ENCODE measurements at places on chromosomes 13 and 19.

- DNase-seq = no peak
Observed at GRCh38 chr13:49256841-49257240, 9.1 kb downstream of the CDADC1 start.

GRCh38 chr13:21872795-21873194, 201.9 kb downstream of the FGF9 start:
- DNase-seq = no peak

GRCh38 chr19:19140476-19140875, 2.2 kb upstream of the TMEM161A start:
- no peak for DNase-seq

GRCh38 chr19:16544473-16545231, 2.4 kb upstream of the CHERP start:
- no peak for DNase-seq

DNA sequence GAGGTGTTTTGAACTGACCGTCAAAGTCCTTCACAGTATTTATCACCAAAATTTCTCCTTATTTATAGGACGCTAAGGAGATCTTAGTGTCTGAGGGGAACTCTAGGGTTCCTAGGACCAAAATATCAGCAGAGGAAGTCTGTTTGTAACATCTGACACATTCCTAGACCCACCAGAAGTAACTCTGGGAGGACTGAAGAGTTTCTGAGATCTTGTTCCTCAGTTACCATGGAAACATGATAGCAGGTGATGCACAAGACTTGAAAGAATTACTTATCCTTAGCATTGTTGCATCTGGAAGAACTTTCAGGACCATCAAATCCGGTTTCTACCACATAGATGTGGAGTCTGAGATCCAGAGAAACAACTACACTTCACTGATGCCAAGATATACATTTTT, 164.6 kb downstream of the IER2 start:
- DNase-seq = no peak

DNA sequence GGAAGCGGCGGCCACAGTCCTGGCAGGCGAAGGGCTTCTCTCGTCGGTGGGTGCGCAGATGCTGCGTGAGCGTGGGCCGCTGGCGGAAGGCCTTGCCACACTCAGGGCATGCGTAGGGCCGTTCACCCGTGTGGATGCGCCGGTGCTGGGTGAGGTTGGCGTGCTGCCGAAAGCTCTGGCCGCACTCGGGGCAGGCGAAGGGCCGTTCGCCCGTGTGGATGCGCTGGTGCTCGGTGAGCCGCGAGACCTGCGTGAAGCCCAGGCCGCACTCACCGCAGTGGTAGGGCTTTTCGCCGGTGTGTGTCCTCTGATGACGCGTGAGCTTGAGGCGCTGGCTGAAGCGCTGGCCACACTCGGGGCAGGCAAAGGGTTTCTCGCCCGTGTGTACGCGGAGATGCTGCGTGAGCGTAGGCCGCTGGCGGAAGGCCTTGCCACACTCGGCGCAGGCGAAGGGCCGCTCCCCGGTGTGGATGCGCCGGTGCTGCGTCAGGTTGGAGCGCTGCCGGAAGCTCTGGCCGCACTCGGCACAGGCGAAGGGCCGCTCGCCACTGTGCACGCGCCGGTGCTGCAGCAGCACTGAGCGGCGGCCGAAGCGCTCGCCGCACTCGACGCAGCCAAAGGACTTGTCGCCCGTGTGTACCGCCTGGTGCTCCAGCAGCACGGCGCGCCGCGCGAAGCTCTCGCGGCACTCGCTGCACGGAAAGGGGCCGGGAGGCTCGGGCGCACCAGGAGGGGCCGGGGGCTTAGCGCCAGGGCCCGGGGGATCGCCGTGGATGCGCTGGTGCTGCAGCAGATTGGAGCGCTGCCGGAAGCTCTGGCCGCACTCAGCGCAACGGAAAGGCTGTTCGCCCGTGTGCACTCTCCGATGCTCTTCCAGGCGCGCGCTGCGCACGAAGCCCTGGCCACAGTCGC, 4.0 kb upstream of the UBE2M start:
- no peak for DNase-seq

- DNase-seq = no peak
Observed at GRCh38 chr13:75910591-75910990, 274.5 kb downstream of the LMO7 start.

- DNase-seq = no peak
Observed at GRCh38 chr19:17944301-17944700, 11.5 kb downstream of the CCDC124 start.

DNA sequence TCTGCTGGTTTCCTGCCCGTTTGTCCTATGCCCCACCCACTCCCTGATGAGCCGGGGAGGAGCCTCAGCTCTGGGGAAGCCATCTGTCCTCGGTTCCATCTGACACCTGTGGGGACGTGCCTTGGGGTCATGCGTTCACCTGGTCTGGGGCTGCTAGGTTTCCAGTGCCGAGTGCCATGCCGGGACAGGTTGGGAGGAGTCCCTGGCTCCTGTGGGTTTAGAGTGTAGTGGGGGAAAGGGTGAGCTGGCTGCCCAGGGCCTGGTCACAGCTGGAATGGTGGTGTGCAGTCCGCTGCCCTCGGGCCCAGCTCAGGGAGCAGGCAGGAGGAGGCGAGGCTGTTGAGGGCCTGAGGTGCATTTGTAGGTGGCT, 2.5 kb downstream of the KDM4B start:
- DNase-seq = no peak

DNA sequence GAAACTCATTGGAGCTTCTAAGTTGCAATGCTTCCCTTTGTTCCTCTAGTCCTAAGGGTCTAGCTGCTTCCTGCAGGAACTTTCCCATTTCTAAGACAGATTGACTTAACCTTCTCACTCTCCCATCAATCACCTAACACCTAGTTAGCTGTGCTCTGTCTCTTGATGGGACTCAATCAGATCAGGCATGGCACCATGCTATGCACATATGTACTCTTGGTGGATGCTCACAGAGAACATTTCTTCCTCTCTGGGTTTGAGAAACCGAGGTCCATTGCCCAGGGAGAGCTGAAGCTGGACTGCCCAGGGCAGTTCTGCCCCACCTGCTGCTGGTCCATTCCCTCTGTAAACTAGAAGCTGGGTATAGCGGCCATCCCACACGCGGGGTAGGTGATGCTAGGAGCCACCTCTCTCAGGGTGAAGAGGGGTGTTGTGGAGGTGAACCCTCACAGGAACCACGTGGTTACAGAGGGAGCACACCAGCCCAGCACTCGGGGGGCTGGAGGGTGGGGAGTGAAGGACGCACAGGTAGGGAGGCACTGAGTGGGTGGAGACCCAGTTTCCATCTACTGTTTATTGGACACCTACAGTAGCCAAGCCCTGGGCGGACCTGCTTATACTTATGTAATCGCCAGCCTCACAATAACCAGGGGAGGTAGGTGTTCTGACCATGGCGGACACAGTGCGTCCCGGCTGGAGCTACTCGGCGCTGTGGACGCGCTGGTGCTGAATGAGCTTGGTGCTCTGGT, 3.1 kb upstream of the UBE2M start:
- DNase-seq = no peak

GRCh38 chr13:60338754-60339153, 58.3 kb upstream of the TDRD3 start:
- DNase-seq = no peak

- DNase-seq = no peak
Observed at GRCh38 chr13:93620181-93620765, 393.7 kb downstream of the GPC6 start.

- no peak for DNase-seq
Observed at GRCh38 chr13:97506511-97506910, 72.5 kb downstream of the RAP2A start.

All from stimulated activated CD4-positive, alpha-beta T cell treated with anti-CD3 and anti-CD28 coated beads, Interleukin-1b, Interleukin-23, amount 100 ng/mL, for 48 hours (primary cell).